ENCODE measurements at places on chromosomes 1 and 21.

GRCh38 chr1:204418174-204419063 is 6.8 kb upstream of the PPP1R15B start:
- no peak for DNase-seq

DNA sequence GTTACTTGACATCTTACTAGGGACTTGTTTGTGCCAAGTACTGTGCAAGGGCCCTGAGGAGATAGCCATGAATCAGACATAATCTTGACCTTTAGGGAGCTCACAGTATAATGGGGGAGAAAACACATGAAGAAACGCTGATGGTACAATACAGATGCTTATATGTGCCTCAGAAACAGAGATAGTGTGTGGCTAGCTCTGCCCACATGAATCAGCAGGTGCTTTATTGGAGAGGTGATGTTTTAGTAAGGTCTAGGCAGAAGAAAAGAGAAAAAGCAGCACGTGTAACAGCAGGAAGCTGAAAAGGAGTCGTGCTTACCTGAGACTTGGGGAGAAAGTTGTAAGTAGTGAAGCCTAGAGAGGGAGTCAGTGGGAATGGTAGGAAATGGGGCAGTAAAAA is 60.6 kb upstream of the LMO4 start:
- no peak for DNase-seq

DNA sequence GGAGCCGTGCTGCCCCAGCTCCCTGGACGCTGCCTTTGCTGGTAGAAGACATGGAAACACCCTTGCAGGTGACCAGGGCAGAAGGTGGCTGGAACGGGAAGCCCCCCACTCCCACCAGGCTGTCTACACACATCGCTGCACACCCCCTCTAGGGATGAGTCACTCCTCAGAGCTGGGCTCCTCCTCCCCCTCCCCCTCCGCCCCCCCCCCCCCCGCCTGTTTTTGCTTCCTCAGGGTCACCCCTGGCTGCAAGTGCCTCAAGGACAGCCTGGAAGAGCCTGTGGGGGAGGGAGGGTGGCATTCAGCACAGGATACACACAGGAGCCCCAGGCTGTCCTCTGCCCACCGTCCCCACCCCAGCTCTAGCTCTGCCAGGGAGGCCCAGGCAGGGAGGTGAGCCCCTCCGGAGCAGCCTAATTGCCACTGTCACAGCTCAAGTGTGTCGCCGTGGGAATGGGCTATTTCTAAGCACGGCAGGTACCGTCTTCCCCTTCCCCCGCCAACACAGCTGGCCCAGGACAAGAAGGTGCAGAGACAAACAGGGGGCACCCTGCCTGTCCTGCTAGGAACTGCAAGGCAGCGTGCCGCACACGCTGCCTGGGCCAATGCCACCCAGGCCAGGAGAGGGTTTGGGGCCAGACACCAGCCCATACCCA is 2.5 kb downstream of the FNDC10 start:
- no peak for DNase-seq

GRCh38 chr21:26501495-26502021 is 71.5 kb downstream of the CYYR1 start:
- DNase-seq = no peak

DNA sequence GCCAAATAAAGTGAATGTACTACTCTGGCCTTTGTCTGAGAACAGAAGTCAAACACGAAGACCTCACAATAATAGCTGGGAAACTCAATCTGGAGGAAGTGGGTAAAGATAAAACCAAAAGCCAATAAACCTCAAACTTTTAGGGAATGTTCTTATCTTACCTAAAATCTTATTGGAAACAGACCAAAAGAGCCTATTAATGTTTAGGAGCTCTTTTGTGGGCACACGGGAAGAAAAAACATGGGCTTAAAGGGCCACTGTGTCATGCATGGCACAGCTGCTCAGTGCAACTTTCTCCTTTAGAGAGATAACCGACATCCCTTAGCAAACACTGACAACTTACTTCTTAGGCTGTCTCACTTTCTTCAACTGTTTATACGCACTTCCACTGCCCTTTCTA is 16.1 kb downstream of the EIF2B3 start:
- DNase-seq = no peak

DNA sequence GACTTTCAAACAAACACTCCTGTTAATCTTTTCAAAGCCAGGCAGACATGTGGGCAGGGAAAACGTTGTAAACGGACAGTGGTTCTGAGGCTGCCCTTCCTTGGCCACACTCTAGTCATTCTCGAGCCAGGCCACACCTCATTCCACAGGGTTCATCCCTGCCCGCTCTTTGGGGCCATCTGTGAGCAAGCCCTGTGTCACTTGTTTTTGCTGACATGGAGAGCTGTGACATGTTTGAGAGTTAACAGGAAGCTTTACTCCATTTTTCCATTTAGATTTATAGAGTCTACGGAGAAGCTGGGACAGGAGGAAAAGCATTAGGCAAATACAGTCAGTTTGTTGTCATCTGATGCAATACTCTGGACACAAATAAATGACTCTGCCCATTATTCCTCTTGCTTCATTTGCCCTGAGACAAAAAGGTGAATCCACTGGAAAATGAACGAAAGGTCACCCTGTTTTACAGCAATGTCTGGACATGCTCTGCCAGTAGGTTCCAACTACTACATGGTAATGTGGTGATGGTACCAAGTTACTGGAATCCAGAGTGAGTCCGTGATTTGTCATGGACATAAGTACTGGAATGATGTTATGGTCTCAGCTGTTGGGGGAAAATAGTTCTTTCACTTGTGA is 126.9 kb downstream of the CLIC6 start:
- DNase-seq = no peak

DNA sequence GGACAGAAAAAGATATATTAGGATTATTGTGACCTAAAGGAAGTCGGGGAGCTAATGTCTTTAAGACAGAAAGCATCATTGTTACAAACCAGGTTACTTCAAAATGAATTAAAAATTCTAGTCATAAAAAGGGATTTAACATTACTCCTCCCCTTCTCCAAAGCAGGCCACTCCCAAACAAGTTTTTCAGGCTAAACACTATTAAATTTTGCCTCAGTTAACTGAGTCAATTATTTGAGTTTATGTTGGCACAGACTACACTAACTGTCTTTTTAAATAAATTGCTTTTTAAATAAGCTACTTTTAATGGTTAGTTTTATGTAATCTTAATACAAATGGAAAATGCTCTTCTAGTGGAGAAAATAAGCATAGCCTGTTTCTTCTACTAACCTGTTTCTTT is 395.0 kb upstream of the DUSP10 start:
- DNase-seq = no peak

GRCh38 chr1:150761801-150762200 is 3.8 kb downstream of the CTSS start:
- DNase-seq = no peak

- DNase-seq = no peak
Observed at GRCh38 chr1:116002781-116003420, 26.6 kb downstream of the SLC22A15 start.

DNA sequence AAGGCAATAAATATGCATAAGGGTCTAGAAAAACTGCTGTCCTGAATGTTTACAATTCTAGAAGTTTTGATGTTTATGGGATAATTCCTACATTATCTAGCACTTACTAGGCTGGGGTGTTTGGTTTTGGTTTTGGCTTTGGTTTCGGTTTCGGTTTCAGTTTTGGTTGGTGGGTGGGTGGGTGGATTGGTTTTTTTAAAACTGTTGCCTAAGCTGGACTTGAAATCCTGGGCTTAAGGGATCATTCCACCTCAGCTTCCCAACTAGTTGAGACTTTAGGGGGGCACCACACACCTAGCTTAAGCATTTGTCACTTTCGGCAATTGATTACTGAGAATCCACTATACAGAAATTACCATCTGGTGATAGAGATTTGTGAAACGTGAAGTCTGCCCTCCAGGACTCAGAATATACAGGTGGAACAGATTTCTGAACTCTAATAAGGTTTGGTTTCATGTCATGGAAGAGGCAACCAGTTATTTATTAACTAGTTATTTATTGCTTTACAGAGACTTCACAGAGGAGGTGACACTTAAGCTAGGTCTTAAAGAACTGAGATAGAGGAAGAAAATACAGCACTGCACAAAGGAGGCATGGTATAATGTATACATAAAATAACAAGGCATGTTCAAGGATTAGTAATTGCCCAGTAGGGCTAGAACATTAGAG is 69.6 kb downstream of the PIK3R3 start:
- DNase-seq = no peak

- peak; percentile 26 for DNase-seq
Observed at GRCh38 chr1:232793944-232794343, 11.3 kb upstream of the MAP10 start.

DNA sequence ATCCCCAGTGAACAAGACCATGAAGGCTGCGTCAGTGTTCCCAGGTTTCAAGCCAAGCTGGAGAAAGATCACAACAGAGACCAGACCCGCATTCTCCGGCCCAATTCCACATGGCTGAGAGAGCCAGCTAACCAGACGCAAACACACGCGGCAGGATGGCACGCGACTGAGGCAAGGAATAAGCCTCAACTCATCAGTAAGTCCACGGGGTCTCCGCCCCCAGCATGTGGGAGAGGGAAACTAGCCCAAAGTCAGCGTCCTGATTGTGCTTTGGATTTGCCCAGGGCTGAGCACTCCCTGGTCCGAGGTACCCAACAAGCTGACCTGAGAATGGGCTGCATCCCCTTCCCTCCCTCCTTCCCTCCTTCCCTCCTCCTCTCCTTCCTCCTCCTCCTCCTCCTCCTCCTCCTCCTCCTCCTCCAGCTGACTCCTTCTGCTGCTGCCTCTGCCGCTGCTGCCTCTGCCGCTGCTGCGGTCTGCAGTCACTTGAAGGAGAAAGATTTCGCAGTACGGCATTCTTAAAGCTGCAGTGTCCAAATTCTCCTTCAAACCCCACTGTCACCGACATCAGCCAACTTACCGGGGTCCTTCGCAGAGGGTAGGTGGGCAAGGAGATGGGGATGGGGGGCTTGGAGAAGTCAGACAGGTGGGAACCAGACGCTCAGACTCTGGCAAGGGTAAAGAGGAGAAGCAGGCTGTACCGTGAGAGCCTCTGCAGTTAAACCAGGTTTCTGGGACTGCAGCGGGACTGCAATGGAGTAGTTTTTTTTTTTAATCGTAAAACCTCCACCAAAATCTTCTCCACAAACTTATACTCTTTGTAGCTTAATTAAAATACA is 33.0 kb upstream of the H6PD start:
- DNase-seq = no peak

GRCh38 chr1:232901255-232901654 is 49.2 kb upstream of the NTPCR start:
- no peak for DNase-seq

DNA sequence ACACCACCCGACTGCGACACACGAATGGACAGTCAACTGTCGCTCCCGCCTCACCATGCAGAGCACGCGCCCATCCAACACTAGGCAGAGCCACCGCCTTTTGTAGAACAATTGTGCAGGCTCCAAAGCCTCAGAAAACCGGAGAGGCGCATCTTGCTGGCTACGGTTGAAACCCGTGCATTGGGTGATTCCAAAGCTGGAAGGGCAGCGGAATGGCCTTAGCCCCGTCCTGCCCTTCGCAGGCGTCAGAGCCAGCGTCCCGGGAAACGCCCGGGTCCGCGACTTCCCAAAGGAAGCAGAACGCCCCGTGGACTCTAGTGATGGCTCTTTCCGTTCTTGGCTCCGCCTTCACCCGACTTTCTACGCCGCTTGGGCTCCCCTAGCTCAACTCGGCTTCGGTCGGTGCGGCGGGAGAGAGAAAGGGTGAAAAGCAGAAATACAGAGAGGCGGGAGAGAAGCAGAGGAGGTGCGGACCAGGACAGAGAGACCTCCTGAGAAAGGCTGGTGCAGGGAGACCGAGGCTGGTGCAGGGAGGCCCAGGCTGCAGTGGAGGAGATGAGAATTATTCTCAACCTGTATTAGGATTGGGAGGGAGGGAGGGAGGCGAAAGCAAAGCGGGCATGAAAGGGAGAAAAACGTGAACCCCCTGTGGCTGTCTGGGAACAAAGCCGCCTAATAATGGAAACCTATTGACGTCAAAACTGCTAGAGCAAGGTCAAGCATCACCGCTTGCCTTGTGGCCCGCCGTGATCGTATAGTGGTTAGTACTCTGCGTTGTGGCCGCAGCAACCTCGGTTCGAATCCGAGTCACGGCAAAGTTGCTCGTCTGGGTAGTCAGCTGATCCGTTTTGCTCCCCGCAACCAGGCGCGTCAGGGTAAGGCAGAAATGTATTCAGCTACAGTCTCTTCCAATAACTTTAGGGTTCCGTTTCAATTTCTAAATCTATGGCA is 99.5 kb downstream of the PRKAB2 start:
- DNase-seq = no peak

DNA sequence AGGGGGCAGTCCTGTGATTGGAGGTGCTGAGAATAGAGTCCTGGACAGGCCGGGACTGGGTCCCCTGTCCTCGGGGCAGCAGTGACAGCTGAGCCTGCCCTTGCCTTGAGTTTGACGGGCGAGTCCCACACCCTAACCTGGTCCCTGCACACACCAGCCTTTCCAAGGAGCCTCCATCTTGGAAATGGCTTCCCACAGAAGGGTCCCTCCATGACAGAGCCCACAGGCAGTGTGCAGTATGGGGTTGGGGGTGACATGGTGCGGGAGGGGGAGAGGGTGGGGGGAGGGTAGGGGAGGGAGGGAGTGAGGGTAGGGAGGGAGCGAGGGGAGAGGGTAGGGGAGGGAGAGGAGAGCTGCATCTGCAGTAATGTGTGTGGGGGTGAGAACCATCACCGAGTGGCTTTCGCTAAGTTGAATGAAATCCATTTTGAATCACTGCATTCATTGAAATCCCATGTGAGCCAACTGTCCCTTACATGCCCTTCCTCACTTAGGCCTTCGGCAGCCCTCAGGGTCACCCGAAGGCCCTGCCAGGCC is 10.1 kb upstream of the TMEM52 start:
- DNase-seq = no peak

DNA sequence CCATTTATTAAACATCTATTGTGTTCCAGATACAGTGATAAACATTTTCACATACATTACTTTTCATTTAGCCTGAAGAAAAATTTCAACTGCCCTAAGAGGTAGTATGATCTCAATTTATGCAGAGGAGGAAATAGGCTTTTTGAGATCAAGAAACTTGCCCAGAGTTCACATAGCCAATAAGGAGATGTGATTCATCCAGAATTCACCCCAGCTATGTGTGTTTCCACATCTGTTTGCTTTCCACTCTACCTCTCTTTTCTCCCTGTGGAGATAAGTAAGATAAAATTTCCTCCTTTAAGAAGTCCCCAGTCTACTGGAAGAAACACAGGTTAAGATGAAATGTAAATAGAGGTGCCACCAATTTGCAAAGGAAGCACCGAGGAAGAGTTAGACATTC is 199.7 kb upstream of the C8B start:
- no peak for DNase-seq

DNA sequence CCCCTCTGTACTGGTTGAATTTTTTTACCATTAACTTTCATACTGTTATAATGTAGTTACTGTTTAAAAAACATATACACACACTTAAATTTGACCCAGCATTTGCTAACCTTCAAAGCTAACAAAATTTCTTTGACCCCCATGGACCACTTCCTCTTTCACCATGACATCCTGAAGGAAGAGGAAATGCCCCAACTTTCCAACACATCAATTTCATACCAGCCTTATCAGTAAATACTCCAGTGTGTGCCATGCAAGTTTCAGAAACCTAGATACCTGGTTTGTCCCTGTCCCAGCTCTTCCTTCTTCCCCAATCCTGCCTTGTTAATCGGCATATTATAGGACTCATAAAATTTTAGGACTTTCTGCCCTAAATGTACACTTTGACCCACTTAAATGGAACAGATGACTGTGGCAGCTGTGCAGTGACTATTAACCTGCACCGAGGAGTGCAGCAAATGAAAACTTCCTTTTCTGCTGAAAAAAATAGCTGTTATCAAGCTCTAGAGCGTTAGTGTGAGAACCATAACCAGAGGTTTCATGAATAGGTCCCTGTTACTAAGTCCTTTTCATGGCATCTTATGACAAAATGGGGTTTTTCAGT is 54.1 kb downstream of the DTL start:
- no peak for DNase-seq

All from amniotic stem cell (primary cell).